ENCODE measurements at places on chromosomes 13 and 19. TPM values are rescaled to one million over a fixed set of nuclear protein-coding genes. Genes with fewer than 3 reads are reported as not detected.

Gene KLHL1
- total RNA-seq: not detected

Gene EFNB2
- not detected for total RNA-seq

Gene FXYD1
- total RNA-seq: 2.3 TPM

DNA sequence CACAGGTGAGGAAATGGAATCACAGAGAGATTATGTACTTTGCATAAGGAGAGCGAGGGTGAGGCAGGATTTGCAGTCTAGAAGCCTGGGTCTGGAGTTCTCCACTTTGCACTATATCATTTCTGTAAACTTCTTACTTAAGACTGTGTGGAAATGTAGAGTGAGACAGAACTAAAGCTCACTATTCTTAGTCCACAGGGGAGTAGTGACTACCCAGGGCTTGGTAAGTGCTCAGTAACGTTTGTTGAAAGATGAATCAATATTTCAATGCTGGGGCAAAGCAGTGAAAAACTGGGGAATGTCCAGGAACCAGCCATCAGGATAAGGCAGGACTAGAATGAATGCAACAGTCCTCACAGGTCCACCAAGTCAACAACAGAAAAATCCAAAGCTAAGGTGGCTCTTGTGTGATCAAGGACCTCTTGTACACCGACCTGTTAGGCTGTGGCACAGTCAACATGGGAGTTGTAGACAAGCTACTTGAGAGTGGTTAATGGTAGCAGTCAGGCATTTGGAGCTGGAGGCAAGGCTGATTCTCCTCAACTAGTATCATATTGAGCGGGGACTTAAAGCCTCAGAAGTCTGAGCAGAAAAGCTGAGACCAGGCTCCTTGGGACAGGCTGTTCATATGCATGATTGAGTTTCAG lies 929 bp upstream of the TNFSF13B start:
- peak; percentile 31 for DNase-seq
